ENCODE measurements at places on chromosomes 5 and 9.

DNA sequence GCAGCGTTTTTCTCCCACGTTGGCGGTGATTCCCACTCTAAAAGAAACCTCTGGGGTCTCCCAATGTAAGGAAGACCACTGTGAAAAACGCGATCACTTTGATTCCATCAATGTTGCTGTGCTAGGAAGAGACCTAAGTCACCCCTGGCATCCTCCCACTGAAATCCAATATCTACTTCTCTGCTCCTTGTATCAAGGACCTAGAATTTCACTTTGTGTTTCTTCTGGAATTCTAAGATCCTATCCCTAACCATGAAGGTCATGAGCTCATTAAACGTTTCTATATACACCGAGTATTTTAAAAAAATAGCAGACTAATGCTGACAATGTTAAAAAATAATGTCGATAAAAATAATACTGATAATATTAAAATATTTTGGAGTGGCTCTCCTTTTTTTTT, 118.8 kb upstream of the MYO10 start:
- DNase-seq = no peak

GRCh38 chr5:156641686-156642085, 208.4 kb upstream of the PPP1R2B start:
- DNase-seq = no peak

DNA sequence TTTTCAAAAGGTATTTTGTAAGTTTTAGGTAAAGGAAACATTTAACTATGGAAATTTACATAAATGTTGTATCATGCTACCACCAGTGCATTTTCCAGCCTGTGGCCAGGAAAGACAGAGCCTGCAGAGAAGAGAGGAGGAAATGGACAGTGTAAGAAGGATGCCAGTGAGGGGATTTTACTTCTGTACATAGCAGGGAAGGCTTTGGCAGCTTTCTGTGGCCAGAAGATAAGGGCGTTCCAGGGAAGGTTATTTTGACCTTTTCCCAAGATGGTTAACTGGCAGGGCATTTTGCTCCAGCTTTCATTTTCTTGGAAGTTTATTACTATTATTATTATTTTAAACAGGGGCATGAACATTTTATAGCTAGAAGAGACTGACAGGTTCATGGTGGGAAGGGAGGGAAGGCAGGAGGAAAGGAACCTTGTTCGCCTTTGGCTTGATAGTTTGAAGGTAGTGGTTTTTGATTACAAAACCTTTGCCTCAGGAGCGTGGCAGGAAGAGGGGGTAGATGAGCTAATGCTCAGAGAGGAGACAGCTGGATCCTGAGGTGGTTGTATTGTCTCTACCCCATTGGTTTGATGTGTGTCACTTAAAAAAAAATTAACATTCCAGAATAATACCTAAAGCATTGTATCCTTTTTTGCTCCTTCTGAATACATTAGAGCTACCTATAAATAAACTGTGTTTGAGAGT, 4.1 kb downstream of the ISOC1 start:
- no peak for DNase-seq

DNA sequence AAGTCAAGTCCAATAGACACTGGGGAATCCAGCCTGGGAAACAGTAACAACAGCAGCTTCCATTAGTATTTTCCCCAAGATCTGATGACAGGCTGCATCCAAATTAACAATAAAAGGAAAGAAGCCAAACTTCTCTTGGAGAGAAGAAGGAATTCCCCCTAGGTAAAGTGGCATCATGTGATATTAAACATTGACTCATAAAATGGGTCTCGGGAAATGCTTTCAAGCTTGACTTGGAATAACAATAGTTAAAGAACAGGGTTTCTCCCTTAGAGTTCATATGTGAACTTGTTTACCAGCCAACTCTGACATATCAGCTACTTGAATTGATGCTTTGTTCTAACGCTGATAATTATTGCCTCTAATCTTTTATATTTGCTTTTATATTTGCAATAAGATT, 45.4 kb downstream of the ENTREP1 start:
- no peak for DNase-seq

DNA sequence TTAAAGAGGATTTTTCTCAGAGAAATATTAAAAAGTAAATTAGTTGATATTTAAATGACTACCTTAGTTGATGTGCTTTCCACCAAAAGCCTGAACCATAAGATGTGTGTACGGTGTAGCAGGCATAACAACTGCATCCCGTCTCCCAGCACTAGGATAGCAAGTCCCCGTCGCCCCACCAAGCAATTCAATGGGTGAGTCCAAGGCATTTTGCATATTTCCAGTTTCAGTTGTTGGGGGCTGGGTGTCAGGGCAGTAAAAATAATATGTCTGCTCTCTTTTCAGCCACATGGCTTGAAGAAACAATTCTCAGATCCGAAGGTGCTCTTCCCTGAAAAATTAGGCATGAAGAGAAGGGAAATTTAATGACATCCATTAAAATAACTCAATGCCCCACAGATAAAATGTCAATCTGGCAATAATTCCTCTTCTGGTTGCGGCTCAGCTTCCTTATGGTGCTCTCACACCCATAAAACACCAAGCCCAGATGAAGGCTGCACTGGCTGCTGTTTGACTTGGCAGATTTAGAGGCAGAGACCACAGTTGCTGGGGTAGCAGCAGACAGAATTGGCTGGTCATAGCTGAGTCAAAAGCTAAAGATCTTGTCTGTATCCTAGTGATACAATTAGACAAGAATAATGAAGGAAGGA, 124.4 kb upstream of the ADCY2 start:
- no peak for DNase-seq

GRCh38 chr9:19496321-19497050, 87.7 kb downstream of the ACER2 start:
- DNase-seq = no peak

GRCh38 chr5:55691265-55692105, 20.6 kb downstream of the SLC38A9 start:
- DNase-seq = no peak

DNA sequence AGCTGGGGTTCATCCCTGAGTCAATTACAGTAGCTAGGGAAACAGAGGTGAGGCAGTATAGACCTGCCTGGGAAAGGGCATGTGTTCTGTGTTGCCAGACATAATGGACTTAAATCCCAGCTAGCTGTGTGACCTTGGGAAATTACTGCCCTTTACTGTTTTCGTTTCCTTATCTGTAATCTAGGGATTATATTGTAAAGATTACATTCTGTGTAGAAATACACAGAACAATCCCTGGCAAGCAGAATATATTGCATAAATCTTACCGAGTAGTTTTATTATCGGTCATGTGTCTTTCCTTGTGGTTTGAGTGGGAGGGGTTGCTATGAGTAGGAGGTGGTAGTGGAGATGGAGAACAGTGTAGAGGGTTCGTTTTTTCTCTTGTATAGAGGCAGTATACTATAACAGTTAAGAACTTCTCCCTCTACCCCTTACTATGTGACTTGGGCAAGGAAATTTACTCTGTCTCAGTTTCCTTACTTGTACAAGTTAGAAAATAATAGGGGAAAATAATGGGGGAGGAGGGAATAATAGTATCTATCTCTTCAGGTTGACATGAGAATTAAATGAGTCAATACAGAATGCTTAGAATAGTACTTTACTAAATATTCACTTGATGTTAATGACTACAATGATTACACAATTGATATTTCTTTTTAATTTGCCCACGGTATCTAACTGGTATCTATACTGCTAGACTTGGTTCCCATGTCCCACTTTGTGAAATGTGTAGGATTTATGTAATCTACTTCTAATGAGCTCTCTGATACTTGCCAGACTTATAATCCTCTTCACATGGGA, 7.1 kb upstream of the DMXL1 start:
- DNase-seq = no peak

DNA sequence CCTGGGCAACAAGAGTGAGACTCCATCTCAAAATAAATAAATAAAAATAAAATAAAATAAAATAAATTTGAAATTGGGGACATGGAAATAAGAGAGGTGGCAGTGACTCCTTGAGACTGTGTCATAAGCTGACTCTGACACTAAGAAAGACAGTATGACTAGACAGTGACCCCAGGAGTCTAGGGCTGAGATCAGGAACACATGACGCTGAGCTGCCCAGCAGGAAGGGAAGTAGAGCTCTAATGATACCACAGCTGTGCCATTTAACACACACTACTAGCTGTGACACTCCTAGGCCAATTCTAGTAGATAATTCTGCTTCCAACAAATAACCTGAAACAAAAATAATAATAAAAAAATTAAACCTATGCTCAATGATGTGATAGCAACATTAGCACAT, 293.0 kb downstream of the SEC61B start:
- no peak for DNase-seq

DNA sequence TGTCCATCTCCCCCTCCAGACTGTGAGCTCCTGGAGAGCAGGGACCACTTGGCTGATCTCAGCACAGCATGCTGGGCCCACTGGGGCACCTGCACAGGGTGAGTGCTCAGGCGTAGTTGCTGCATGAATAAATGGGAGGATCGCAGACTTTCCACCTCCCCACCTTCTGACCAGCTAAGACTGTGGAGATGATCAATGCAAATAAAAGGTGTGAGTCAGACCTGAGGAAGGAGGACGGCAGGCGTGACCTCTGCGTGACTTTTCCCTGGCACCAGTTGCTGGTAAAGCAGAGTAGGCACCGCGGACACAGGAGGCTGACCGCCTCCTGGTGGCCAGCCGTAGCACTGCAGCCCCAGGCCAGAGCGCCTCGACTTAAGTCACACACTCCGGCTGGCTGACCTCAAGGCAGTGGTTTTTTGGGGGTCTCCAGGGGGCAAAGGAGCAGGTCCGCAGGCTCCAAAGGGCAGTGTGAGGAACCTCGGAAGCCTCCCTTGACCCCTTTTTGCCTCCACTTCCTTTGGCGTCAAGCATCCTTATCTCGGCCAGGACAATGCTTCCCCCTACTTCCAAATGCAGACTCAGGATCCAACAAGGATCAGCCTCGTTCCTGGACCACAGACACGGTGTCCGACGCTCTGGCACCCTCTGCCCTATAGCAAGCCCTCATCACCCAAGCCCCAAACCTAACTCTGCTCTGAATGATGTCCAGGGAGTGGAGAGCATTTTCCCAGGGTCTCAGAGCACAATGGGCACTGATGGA, 12.7 kb upstream of the TDRD7 start:
- DNase-seq = peak; percentile 5

DNA sequence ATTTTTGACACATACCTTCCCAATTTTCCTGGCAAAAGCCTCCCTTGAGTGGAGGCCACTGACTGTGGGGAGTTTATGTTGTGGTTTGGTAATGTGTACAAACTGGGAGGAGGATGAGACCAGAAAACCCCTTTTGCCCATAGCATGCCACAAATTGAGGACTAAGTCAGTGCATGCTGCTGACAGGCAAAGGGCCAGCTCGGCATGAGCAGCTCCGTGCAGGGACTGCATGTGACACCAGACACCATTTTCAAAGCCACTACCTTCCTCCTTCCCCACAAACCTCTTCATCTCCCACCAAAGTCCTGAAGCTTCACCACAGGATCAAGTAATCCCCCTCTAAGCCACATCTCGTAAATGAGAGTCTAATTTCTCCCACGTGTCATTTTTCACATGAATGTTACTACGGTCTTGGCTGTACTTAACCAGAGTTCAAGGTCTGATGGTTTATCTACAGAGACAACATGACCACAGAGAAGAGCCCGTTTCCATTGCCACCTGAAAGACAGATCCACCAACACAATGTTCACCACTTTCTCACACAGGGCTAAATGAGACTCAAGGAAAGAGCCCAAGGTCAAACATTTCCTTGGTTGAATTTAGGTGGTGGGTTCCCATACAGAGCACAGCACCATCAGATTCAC, 106.5 kb downstream of the NFIB start:
- no peak for DNase-seq

GRCh38 chr5:36657563-36657995, 51.2 kb downstream of the SLC1A3 start:
- DNase-seq = peak; percentile 100

DNA sequence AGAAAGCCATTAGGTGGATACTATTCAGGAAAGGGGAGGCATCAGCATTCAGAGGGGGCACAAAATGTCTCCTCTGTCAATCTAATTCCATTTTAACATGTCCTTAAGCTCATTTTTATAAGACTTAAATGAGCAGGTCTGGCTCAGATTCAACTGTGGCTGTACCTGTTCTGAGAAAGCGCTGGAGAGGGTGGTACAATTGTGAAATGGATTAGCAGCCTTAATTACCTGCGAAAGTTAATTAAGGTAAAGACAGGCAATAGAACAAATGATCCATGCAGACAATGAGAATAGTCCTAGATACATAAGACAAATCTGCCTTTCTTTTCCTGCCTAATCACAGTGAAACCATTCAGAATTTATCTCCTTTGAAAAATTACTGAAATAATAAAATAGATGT, 96.2 kb downstream of the TAF11L14 start:
- DNase-seq = no peak

DNA sequence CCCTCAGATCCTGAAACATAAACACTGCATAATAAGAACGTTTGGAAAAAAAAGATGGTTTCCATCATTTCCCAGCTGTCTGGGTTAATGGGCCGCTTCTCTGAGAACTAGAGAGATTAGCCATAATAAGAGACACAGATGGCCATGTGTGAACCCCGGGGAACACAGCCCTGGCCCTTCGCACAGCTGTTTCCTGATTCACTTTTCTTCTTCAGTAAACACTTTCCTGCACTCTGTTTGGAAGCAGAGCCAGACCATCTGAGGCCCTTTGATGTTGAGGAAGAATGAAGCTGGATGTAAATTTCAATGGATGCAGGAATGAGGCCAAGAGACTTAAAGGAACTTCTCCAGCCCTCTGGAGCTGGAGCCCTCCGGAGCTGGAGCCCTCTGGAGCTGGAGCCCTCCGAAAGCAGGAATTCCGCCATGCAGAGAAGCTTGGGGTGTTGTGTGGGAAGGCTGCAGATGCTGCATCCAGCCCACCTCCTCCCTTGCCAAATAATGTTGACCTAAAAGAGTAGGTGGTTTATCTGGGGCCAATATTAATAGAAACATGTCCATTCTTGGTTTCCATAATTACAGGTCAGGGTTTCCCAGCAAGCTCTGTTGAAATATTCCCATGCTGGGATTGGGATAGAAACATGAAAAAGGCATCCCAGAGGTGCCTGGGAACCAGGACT, 218.9 kb downstream of the NXNL2 start:
- DNase-seq = no peak

GRCh38 chr5:61409568-61409967, 77.5 kb downstream of the ZSWIM6 start:
- peak; percentile 92 for DNase-seq

DNA sequence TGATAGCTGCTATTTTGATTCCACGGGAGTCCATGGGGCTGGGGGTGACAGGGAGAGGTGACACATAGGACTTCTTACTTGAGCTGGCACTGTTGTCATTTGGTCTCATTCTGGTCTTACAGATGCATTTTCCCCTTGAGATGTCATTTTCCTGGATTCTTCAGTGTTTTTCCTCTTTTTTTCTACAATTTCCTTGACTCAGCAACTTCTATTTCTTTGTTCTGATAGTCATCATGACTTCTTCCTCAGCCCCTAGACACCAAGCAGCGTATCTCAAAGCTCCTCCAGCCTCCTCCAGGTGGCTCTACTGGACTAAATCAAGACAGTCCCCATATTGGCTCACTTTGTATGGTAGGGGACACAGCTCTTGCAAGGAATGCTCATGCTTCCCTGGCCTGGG, 16.5 kb downstream of the LVRN start:
- DNase-seq = no peak

DNA sequence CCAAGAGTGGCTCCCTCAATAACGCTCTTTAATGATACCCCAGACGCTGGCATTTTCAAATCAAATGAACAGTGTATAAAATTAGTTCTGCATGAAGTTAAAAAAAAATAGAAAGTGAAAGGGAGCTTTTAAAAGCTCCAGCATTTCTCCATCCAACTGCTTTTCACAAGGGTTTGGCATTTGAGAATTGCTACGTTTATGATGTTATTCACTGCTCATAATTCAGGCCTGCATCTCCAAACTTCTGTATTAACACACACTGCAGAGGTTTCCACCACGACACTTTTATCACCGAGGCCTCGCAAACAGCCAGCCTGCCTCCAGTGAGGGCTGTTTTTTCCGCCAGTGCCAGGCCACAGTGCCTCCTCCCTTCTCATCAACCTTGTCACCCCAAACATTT, 205.5 kb upstream of the EFNA5 start:
- DNase-seq = no peak

All from fibroblast of skin of left quadriceps (primary cell).